Stimulated activated CD8-positive, alpha-beta memory T cell treated with anti-CD3 and anti-CD28 coated beads, Interleukin-4, amount 100 ng/mL, for 1 hour (primary cell): ENCODE measurements at places on chromosomes 2 and 18.

GRCh38 chr2:47297767-47298425 lies 105.1 kb upstream of the MSH2 start:
- no peak for DNase-seq

DNA sequence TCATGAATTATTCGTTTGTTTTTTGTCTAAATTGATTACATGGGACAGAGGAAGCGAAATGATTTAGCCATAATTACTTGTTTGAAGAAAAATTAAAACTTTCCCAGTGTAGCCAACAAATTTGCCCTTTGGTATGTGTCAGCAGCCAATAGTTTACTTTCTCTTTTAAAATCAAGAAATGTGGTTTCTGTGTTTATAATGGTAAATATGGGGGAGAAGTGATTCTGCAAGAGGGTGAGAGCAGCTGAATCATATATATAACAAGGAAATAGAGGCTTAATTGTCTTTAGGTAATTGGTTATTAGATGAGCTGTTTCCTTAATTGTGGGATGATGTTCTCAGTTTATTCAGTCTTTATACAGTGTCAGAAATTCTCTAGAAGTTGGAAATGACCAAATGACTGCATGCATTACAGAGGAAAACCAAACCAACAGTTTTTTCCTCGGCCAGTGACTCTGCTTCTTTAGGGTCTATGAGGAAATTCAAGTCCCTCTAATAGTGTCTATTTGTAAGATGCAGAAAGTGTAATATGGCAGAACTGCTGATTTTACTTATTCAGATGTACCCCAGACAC lies 132.9 kb downstream of the AGPS start:
- no peak for DNase-seq

GRCh38 chr2:146124741-146125140 lies 1604.8 kb upstream of the ZEB2 start:
- DNase-seq: no peak

GRCh38 chr2:95393901-95394300 lies 8.6 kb upstream of the FAHD2A start:
- no peak for DNase-seq
